ENCODE measurements at places on chromosomes 6 and 20.

- no peak for DNase-seq
Measured at GRCh38 chr6:164928057-164928727, 381.2 kb downstream of the C6orf118 start.

GRCh38 chr6:51893366-51893765, 194.0 kb downstream of the PKHD1 start:
- no peak for DNase-seq

GRCh38 chr20:22985239-22985778, 49.8 kb upstream of the SSTR4 start:
- DNase-seq = no peak

DNA sequence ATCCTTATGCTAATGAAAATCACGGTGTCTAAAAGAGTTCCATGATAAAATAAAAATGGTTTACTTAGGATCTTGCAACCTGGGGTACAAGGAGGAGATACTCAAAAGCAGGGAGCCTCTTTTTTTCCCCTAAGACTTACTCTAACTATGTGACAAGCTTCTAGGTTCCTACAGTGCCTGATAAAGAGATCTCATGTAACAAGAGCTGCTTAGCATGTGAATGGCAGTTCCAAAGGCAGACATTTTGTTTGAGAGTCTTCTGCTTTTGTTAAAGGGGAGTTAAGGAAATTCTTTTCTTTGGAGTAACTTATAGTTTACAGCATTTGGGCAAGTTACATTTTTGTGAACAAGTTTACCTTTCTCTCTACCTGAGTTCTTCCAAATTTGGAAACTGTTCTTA, 945.8 kb upstream of the ADGRB3 start:
- no peak for DNase-seq

- DNase-seq = no peak
Measured at GRCh38 chr6:36432151-36432671, 10.4 kb downstream of the PXT1 start.
